Right lobe of liver (tissue), 6 donors: ENCODE measurements at places on chromosomes 13 and 19. TPM values are rescaled to one million over a fixed set of nuclear protein-coding genes. Genes with fewer than 3 reads are reported as not detected.

The MAMSTR gene
- total RNA-seq, result not detected

The ADGRE2 gene
- 1.7 TPM for total RNA-seq

The ZNF486 gene
- total RNA-seq, result 0.37 TPM

The ERICH6B gene
- not detected for total RNA-seq

The PRRG2 gene
- total RNA-seq, result 2.5 TPM

The ZNF471 gene
- 2.6 TPM for total RNA-seq

The CEACAM7 gene
- total RNA-seq, result not detected

The LHB gene
- not detected for total RNA-seq

The SPINT2 gene
- total RNA-seq, result 3.5 TPM

The IL11 gene
- total RNA-seq, result not detected

The ZNF439 gene
- total RNA-seq, result 0.57 TPM

The FGF9 gene
- not detected for total RNA-seq

The NKG7 gene
- 5.9 TPM for total RNA-seq

The ATP8A2 gene
- total RNA-seq, result not detected

The FAM216B gene
- total RNA-seq, result not detected

The ARGLU1 gene
- 31.8 TPM for total RNA-seq

The ZIK1 gene
- 0.31 TPM for total RNA-seq

The GAS6 gene
- 43.5 TPM for total RNA-seq

The TBC1D4 gene
- 18.6 TPM for total RNA-seq

The CPB2 gene
- 693 TPM for total RNA-seq

The TMEM272 gene
- 0.33 TPM for total RNA-seq

The RGCC gene
- not detected for total RNA-seq

The ZNF536 gene
- not detected for total RNA-seq

The LGALS4 gene
- total RNA-seq, result 136 TPM

The CYP2A6 gene
- 73.6 TPM for total RNA-seq

The MATK gene
- total RNA-seq, result 1.0 TPM

The NLRP5 gene
- not detected for total RNA-seq
